ENCODE measurements at places on chromosomes 7 and 10.
A peak's percentile ranks its signal among the peaks of the same experiment; 100 is the strongest.

DNA sequence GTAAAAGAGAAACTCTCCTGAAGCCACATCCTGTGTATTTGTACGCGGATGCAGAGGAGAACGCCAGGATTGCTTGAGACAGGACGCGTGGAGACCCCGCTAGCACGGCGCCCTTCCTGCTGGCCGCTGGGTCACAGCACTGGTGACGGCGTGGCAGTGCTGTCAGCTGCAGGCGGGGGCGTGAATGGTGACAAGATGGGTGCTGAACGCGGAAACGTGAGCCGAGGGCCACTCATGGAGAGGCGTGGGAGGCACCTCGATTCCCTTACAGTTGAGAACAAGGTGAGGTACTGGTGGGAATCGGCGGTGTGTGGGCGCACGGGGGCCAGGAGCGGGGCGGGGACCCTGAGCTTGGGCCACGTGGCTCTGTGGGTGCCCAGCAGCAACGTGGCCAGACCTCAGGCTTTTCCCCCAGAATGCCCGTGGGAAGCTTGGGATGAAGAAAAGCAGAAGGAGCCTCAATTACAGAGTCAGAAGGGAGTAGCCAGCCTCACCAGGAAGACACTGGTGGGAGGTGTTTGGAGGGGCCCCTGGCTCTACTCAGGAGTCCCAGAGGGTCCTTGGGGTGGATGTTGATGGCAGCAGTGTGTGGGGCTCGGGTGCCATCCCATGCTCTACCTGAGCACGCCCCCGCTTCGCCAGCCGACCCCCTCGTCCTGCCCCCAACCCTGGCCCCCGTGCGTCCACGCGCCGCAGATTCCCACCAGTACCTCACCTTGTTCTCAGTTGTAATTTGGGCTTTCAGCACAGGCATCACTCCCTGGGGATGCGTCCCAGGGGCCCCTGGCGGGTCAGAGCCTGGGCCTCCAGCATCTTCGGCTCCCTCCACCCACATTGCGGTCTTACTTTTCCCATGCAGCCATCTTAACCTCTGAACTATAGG, 208.4 kb upstream of the TCERG1L start:
- DNase-seq, result no peak

DNA sequence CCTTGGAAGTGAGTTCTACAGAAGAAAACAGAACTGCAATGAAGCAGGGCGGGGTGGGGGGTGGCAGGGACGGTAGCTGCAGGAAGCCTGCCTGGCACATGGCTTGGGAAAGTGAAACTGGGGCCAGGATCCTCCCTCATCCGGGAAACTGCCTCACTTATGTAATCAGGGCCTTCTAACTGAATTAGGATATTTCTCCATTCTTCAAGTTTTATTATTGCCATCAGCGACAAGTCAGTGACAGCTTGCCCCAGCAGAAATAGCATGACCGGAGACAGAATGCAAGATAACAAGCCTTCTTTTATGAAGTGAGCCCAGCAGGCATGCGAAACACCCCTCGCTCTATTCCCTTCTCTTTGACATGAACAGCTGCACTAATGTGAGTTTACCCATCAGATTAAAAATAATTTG, 77.5 kb upstream of the CACUL1 start:
- DNase-seq, result peak; percentile 27

- no peak for DNase-seq
Observed at GRCh38 chr10:47283101-47283630, 16.8 kb upstream of the GDF10 start.

DNA sequence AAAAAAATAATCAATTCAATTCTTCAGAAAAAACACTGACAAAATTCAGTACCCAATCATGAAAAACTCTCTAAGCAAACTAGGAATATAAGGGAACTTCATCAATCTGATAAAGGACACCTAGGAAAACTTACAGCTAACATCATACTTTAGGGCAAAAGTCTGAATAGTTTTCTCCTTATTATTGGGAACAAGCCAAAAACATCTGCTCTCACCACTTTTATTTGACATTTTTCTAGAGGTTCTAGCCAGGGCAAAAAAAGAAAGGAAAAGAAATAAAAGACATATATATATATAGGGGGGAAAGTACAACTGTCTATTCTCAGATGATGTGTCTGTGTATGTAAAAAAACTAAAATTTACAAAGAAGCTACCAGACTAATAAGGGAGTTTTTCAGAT, 19.0 kb downstream of the CDK6 start:
- DNase-seq, result no peak

GRCh38 chr7:95863623-95864022, 91.3 kb downstream of the DYNC1I1 start:
- no peak for DNase-seq

DNA sequence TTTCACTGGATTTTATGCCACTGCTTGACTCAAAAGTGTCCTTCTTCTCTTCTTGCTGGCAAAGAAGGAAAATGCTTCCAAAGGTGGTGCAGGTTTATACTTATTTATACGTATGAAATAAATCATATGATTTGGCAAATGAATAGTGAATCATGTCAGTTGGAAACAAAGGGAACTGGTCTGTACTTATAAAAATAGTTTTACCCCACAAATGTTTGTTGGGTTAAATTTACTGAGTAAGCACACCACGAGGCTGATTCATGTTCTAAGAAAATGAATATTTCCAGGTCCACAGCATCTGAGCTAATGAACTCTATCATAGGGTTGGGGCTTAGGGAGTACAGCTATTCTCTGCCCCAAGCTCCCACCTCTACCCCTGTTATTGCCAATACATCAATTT, 232.2 kb downstream of the TRIL start:
- DNase-seq, result peak; percentile 21

GRCh38 chr10:33453081-33454025, 118.9 kb upstream of the NRP1 start:
- peak; percentile 86 for DNase-seq

- no peak for DNase-seq
Observed at GRCh38 chr10:25820874-25821273, 113.2 kb upstream of the MYO3A start.

GRCh38 chr7:45173596-45174327, 16.2 kb downstream of the RAMP3 start:
- no peak for DNase-seq

- no peak for DNase-seq
Observed at GRCh38 chr10:28575852-28576251, 42.9 kb downstream of the WAC start.
